ENCODE measurements at places on chromosomes 7 and 10.

DNA sequence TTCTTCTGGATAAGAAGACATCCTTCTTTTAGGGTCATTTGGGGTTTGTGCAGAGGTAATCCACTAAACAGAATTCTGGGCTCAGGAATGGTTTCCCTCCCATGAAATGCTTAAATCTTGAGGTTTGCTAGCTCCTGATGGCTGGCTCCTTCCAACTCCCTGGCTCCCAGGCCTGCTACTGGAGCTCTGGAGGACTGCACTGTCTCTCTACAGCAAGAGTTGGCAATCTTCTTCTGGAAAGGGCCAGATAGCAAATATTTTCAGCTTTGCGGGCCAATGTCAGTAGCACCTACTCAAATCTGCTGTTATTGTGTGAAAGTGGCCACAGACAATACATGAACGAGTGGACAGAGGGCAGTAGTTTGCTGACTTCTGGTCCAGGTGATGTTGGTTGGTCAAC lies 174.2 kb upstream of the CTBP2 start:
- DNase-seq = no peak

DNA sequence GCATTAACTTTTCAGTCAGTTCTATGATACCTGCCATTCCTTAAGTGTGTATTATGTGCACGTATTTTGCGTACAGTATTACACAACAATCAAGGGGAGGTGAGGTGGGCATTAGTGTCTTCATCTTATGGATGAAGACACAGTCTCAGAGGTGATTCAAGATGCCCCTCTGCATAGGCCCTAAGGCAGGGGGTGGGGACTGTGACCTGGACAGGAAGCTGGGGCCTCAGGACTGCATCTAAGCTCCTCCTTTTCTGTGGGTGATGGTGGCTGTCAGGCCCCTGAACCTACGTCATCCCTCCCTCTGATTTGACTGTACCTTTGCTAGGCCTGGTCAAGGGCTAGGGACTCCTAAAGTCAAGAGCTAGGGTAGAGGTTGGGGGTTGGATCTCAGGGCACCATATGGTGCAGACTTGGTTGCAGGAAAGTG lies 38.9 kb downstream of the HK1 start:
- no peak for DNase-seq

DNA sequence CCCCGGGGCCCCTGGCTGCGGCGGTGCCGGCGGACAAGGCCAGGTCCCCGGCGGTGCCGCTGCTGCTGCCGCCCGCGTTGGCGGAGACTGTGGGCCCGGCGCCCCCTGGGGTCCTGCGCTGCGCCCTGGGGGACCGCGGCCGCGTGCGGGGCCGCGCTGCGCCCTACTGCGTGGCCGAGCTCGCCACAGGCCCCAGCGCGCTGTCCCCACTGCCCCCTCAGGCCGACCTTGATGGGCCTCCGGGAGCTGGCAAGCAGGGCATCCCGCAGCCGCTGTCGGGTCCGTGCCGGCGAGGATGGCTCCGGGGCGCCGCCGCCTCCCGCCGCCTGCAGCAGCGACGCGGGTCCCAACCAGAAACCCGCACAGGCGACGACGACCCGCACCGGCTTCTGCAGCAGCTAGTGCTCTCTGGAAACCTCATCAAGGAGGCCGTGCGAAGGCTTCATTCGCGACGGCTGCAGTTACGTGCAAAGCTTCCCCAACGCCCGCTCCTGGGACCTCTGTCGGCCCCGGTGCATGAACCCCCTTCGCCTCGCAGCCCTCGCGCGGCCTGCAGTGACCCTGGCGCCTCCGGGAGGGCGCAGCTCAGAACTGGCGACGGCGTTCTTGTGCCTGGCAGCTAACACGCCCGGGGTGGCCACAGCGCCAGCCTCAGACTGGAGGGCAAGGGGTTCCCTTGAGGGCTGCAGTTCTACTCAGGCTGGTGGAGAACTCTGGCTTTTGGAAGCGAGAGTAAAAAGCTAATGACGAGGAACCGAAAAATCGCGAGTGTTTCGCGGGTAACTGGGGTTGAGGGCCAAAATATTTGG lies 804 bp downstream of the FRAT1 start:
- DNase-seq = no peak

GRCh38 chr10:24849501-24850299 lies 102.7 kb downstream of the PRTFDC1 start:
- no peak for DNase-seq

DNA sequence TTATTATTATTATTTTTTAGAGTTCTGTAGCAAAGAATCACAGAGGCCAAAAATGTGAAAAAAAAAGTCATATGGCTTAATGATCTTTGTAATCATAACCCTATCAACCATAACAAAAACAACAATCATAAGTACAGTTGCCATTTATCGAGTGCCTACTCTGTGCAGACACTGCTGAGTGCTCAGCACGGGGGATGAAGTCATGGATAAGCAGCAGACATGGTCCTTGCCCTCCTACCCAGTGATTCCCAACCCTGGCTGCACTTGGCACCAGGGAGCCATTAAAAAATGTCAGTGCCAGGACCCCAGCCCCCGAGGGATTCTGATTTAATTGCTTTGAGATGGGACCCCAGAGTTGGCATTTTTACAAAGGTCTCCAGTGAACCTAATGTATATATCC lies 38.2 kb downstream of the ENTPD1 start:
- DNase-seq = no peak

DNA sequence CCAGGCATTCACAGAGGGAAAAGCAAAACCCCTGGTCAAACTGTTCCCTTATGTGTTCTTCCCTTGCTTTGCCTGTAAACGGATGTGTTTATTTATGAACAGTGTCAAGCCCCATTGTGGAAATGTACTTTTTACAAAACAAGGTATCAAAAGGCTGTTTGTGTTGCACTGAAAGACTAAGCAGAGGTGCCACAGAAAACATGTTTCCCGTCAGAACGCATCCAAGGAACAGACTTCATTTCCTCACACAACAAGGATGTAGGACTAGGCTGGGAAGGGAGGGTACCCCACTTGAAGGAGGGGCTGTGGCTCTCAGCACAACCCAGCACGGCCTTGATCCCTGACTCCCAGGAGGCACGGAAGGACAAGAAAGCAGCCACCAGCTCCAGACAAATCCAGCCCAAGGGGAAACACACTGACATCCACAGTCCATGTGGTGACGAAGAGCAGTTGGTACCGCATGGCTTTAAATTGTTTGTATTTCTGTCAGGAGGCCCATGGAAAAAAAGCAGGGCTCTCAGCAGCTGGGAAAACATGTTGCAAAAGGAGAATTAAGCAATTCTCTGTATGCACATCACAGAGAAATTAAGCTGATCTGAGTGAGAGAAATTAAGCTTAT lies 85.6 kb downstream of the RNF216 start:
- peak; percentile 59 for DNase-seq

Measured in brain microvascular endothelial cell (primary cell).